ENCODE measurements at places on chromosomes 4 and X.

DNA sequence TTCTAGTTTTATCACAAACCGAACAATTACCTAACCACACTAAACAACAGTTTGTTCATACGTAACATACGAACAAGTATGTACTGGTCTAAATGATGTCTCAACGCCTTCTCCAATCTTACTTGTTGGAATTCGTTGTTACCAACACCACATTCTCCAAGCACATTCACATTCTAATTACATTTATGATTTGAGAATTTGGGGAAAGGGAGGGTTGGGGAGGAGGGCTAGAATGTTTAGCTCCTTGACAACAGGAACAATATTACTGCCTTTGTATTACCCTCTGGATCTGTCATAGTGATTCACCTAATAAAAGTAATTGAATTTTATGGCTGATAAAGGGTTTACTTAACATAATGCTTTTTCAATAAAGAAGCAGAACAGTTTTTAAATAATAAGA is 24.4 kb downstream of the LCORL start:
- DNase-seq, result no peak

GRCh38 chrX:108167211-108167872 is 75.8 kb downstream of the ATG4A start:
- no peak for DNase-seq

DNA sequence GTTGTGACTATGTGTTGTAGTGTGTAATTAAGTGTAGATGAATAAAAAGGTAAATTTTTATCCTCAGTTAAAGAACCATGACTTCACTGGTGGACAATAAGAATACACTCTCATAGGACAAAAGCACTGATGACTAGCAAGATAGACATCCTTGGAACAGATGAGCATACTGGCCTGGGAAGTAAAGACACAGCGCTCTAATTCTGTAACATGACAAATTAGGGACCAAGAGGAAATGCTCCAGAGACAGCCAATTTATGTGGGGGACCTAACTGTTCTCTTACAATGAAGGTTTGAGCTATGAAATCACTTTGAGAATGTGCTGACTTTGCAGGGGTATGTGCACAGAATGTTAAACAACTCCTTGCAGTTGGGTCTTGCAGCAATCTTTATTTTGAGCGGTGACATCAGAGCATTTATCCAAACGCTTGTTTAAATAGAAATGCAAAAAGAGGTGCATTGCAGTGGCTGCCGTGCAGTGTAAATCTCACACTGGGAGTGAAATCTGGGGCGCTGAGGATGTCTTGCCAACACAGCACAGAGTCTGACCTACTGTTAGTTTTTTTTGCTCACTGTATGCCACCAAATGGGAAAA is 109.3 kb downstream of the MAGEC2 start:
- DNase-seq, result no peak

DNA sequence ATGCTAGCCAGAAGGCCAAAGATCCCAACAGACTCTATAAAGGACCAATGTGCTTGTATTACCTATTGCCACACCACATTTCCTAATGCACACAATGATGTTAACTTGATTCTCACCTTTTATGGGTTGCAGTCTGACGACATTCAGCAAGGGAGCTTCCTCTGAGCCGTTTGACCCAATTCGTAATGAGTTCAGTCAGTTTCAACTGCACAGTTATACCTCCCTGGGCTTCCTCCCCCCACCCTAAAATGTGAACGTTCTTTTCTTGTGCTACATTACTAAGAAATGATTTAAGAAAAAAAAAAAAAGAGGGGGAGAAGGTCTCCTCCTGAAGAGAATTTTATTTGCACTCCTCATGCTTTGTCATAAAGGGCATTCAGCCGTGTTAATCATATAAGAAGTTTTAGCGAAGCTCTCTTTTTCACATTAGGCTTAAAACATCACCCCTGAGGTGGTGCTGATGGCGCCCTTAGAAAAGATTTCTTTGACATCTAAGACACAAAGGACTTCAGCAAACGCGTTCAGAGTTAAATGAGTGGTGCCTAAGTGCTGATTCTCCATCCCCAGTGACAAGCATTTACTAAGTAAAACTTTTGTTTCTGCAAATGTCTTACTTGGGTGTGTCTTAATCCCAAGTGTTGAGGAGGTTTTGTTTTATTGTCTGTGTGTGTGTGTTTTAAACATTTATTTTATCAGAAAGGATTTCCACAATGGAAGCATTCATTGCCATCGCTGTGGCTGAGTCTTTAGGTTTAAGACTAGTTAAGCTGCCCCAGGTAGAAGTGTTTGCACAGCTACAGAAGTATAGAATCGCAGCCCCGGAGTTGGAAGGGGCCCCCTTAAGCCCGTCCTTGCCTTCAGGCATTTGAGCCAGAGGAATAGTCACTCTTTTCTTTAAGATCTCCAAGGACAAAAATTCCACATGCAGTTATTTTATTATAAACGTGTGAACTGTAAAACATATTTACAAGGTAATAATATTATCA is 15.2 kb upstream of the GPC3 start:
- DNase-seq, result no peak

- no peak for DNase-seq
Measured at GRCh38 chr4:159185591-159186023, 82.7 kb downstream of the RAPGEF2 start.

DNA sequence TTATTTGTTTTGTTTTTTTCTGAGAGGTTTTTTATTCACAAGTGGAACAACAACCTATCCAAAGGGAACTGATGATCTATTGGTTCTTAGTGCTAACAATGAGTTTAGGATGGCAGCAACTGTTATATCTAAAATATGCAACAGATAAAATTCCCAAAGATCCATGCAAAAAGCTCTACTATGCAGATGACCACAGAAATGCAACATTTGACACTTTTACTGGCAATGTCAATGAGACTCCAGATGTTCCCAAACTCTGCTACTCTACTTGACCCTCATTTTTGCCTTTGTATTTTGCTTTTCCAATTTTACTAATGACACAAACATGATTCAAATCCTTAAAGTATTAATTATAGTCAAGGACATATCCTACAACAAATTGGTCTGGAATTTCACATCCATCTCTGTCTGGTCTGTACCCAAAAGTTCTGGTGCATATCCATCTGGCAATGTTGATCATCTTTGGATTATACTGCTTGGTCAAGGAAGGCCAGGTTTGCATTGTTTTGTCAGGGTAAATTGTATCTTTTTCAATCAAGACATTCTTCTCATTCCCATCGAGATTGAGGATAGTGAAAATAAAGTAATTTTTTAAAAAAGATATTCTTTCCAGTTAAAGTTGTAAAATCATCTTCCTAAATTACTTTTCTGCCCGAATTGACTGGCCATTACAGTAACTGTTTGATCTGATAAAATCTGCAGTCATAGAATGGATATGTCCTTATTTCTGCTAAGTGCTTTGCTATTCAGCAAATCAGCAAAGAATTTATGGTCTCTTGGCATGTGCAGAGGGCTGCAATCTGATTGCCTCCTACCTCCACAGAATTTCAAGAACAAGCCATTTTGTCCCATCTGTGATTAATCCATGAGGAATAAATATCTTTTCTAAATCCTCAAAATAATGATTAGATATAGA is 73.6 kb downstream of the FGFBP1 start:
- DNase-seq, result no peak

DNA sequence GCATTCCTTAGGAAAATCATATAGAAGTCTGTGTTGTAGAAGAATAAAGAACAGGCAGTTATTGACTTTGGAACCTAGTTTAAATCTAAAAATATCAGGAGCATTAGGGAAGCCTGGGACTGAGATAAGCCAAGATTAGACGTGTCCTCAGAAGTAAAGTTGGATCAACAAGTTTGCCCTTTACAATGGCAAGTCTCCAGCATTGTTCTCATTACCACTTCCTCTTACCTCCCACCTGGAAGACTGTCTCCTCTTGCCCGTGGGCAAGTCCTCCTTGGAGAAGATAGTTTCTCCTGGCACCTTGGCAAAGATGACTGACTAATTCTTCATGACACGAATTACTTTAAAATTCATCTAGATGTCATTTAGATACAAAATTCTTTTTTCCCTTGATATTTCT is 37.8 kb downstream of the CNKSR2 start:
- no peak for DNase-seq

DNA sequence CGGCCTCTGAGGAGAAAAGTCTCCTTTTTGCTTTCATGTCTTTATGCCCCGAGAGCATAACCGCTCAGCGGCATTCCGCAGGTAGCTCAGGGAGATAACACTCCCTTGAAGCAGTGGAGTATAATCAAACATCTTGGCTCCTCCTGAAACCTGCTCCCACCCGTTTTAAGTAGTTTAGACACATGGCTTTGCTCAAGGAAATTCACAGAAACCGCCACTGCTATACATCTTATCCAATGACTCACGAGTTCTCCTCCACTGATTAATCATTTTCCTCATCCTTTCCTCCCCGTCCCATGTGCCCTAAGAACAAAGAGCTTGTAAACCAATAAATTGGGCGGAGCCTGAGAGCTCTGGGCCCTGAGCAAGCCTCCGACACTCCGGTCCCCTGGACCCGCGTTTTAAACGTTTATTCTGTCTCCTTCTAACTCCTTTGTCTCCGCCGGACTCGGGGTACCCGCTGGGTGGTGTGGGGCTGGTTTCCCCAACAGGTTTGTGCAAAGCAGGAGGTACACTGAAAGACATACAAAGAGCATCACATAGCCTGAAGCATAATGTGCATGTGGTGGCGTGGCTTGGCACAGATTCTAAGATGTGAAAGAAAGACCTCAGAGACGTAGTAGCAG is 401.2 kb downstream of the TLL1 start:
- no peak for DNase-seq
